ENCODE measurements at places on chromosomes 3 and 15. TPM values are rescaled to one million over a fixed set of nuclear protein-coding genes. Genes with fewer than 3 reads are reported as not detected.

The SLC12A1 gene
- not detected for total RNA-seq

The CLSTN2 gene
- total RNA-seq: 0.02 TPM

The ADAMTS7 gene
- 6.2 TPM for total RNA-seq

The CAPN3 gene
- total RNA-seq: 0.47 TPM

The ZCWPW2 gene
- not detected for total RNA-seq

The RPL39L gene
- 45.8 TPM for total RNA-seq

The CAMP gene
- not detected for total RNA-seq

The GOLGB1 gene
- total RNA-seq: 22.1 TPM

The ALDH1L1 gene
- 0.09 TPM for total RNA-seq

The EPHB3 gene
- total RNA-seq: 0.23 TPM

The TIMP4 gene
- 10.8 TPM for total RNA-seq

The ZNF502 gene
- total RNA-seq: 1.8 TPM

The CFAP100 gene
- not detected for total RNA-seq

The FETUB gene
- 0.14 TPM for total RNA-seq

Data from A549 treated with ZK216348 at 1 μM for 4 hours (cell line).